ENCODE measurements at places on chromosomes 13 and 19.
A peak's percentile ranks its signal among the peaks of the same experiment; 100 is the strongest.

- no peak for DNase-seq
Observed at GRCh38 chr13:73984949-73985691, 149.1 kb downstream of the KLF12 start.

DNA sequence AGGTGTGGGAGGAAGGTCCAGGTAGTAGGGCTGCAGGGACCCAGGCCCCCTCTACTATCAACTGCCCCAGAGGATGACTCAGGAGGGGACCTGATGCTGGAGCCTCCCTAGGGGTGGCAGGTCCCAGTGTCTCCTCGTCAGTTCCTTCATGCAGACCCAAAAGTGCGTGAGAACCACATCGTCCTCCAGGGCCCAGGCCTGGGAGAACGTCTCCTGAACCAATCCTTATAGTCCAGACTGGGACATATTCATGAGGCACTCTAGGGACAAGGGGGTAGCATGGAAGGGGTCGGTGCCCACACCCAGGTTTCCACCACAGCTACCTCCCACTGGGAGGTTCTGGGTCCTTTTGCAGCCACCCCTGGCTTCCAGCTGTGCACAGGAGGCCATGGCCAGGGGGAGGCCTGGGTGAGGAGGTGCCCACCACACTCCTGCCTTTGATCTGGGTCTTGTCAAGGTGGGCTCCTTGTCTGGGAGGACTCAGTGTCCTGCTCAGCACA lies 38.0 kb upstream of the TPM4 start:
- no peak for DNase-seq

DNA sequence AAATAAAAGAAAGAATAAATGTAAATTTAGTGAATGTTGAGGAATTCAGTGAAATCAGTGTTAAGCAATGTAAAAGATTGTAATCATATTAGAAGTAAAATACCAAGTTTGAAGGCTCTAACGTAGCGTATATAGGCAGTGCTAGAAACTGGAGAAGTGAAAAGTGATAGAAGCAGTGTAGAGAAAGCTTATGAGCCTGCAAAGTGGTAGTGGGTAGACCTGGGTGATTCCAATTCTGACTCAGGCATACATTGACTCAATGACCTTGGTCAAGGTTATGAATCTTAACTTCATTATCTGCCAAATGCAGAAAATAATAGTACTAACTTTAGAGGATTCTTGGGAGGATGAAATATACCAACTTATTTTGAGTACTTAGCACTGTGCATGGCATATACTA lies 4.1 kb downstream of the SLC10A2 start:
- no peak for DNase-seq

DNA sequence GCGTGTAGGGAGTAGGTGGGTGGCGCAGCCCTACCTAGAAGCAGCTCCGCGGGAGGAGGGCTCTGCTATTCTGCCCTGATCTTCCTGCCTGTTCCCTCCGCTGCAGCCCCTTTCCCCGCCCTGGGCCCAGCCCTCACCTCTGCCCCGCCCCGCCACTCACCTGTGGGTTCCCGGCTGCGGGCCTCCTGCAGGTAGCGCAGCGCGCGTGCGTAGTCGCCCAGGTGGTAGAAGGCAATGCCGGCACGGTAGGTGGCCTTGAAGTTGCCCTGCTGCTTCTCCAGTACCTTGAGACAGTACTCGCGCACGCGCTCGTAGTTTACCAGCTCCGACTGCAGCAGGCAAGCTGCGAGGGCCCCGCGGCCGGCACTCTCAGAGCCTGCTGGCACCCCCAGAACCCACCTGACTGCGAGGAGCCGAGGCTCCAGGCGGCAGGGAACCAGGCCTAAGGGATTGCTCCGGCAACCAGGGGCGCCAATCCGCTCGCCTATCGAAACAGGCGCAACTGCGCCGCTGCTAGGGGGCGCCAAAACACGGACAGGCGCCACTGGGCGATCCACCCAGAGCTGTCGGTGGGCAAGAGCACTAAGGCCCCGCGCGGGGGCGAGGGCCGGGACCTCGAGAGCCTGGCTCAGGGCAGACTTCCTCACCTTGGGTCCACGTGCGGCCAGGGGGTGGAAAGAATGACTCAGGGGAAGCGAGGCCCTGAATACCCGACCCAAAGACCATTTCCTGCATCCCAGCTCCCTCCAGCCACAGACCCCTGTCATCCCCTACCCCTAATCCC lies 965 bp downstream of the TTC9B start:
- DNase-seq = peak; percentile 48

GRCh38 chr13:40613192-40613818 lies 53.1 kb downstream of the FOXO1 start:
- no peak for DNase-seq

Data from erythroblast (primary cell).